ENCODE measurements at places on chromosomes 5 and 9.
A peak's percentile ranks its signal among the peaks of the same experiment; 100 is the strongest.

GRCh38 chr9:130432362-130432761, 12.4 kb upstream of the ASS1 start:
- DNase-seq, result no peak

- no peak for DNase-seq
Observed at GRCh38 chr5:43298443-43298842, 14.8 kb downstream of the HMGCS1 start.

DNA sequence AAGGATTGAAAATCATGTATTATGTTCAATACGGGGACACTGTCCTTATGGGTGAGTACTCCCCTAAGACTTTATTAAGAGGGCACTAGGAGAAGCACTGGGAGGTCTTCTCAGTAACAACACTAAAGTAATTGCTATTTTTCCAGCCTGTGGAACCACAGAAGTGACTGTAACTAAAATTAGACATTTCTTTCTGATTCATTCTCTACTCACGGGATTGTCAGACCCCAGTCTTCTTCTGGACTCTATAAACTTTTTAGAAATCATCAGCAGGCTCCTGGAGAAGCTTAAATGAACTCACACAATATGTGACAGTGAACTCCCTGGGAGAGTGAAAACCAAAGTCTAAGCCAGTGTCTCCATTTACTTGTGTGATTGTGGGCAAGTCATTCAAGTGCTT, 14.5 kb downstream of the TLR4 start:
- no peak for DNase-seq

- no peak for DNase-seq
Observed at GRCh38 chr5:121158451-121158850, 693.2 kb upstream of the FTMT start.

GRCh38 chr5:14295610-14296009, 152.5 kb downstream of the TRIO start:
- no peak for DNase-seq

GRCh38 chr9:7844242-7844641, 44.7 kb upstream of the DMAC1 start:
- DNase-seq, result no peak

- DNase-seq, result no peak
Observed at GRCh38 chr5:14276380-14276779, 133.2 kb downstream of the TRIO start.

- DNase-seq, result peak; percentile 85
Observed at GRCh38 chr5:38809388-38810359, 36.1 kb upstream of the OSMR start.

DNA sequence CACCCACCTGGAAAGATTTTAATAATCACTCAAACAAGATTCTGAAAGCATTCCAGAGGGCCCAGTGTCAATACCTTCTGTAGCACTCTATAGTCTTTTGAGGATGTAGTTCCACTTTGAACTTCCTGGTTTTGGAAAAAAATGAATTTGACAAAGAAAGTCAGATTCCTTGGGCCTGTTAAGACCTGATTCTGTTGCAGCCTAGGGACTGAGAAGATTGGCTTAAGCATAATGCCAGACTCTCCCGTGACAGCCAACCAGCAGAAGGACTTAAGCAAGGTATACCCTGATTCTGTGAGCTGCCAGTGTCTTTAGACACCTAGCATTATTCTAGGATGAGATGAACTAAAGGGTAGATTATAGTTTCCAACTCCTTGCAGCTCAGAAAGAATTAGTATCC, 6.8 kb downstream of the SPINK5 start:
- no peak for DNase-seq

GRCh38 chr5:160477266-160477970, 55.8 kb downstream of the PTTG1 start:
- no peak for DNase-seq

GRCh38 chr9:113533335-113534225, 70.1 kb downstream of the RGS3 start:
- DNase-seq, result no peak

DNA sequence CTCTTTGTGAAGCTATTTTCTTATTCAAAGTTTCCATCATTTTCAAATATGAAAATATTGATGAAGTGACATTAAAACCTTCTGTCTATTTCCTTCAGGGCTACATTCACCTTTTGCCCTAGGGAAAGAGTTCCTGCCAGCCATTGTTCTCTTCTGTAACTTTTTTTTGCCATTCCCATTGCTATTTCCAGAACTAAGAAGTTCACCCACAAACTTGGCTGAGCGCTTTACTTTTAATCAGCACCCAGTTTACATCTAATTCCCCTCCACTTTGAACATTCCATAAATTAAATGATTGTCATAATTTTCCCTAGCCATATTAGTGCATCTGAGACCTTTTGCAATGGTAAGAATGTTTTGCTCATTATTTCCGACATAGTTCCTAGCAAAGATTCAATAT, 4.4 kb downstream of the IL33 start:
- DNase-seq, result no peak

GRCh38 chr5:84816746-84817547, 432.3 kb upstream of the EDIL3 start:
- DNase-seq, result no peak

- DNase-seq, result no peak
Observed at GRCh38 chr5:136080483-136081216, 51.9 kb downstream of the TGFBI start.

DNA sequence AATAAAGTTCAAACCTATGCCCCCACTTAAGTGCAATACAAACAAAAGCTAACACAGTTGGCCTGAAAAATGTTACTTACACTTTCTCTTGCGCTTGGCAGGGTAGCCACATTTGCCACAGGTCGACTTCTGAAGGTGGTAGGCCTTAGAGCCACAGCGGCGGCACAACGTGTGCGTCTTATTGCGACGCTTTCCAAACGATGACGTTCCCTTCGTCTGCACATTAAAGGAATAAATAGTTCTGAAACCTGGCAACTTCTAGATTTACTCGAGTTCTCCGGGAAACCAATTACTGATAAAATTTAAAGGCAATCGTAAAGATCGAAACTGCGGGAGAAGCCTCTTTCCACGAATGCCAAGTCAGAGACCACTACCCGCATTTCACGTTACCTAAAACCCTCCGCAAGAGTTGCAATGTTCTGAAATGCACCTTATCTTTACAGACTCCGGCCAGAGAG, 602 bp downstream of the RPL37 start:
- DNase-seq, result no peak

DNA sequence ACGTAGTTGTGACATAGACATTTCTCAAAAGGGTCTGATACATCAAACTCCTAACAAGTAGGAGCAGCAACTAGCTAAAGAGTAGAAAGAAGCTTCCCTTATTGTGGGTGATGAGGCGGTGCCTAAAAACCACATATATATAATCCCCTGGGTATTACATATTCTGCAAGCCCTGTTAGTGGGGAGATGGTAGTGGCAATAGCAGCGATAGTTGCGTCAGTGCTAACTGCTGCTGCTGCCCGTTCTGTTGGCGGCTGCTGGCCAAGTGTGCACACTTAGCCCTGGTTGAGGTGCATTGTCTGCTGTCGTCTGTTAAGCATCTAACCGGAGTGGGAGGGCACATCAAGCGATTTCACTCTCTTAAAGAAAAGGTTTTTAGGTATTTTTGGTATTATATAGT, 35.8 kb downstream of the VLDLR start:
- no peak for DNase-seq

DNA sequence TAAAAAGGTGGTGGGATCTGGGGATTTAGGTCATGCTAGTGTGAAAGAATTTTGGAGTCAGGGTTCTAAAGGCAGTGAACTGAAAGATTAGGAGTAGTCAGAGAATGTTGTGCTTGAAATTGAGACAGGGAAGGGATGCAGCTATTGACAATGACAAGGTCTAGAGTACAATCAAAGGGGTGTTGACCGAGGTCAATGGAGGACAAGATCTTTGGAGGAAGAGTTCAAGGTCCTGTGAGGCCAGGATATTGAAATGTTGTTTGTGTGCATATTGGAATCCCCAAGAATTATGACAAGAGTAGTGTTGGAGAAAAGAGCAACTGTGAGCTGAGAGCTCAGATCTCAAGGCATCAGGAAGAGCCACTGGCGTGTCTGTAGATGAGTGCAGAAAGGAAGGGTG, 116.9 kb downstream of the RASGRF2 start:
- no peak for DNase-seq

- DNase-seq, result peak; percentile 64
Observed at GRCh38 chr5:175873088-175873454, 1.7 kb downstream of the CPLX2 start.

DNA sequence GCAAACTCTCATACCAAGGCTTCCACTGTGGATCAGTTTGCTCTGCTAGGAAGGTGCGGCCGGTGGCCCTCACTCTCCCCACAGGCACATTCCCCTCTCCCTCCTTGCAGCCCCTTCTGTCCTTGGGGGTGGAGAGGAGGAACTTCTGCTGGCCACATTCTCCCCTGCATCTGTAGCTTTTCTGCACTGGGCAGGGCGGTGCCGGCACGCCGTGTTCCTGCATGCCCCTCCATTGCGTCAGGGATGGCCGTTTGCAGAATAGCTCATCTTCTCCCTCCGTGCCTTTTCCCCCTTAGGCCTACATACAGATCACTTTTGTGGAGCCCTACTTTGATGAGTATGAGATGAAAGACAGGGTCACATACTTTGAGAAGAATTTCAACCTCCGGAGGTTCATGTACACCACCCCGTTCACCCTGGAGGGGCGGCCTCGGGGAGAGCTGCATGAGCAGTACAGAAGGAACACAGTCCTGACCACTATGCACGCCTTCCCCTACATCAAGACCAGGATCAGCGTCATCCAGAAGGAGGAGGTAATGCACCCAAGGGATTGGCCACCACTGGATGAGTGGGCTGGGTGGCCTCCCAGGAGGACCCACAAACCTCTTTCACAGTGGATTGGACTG, 231.5 kb downstream of the DOCK8 start:
- no peak for DNase-seq
